Hindlimb muscle (tissue), 1 donor: ENCODE measurements at places on chromosomes 1 and 21.

DNA sequence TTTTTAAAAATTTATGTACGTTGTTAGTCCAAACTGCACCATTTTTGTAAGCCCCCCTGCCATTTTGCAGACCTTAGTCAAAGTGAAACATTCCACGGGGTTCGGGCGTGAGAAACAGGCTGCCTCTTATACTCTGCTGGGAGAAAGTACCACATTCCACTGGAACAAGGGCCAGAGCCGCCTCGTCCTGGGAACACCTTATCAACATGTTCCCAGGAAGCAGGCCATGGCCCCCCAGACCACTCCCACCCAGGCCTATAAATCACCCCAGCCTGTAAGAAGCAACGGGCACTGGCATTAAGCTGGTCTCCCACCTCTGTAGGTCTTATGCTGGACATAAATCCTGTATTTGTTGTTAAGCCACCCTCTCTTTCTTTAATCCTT lies 854 bp upstream of the ZRANB2 start:
- no peak for DNase-seq

DNA sequence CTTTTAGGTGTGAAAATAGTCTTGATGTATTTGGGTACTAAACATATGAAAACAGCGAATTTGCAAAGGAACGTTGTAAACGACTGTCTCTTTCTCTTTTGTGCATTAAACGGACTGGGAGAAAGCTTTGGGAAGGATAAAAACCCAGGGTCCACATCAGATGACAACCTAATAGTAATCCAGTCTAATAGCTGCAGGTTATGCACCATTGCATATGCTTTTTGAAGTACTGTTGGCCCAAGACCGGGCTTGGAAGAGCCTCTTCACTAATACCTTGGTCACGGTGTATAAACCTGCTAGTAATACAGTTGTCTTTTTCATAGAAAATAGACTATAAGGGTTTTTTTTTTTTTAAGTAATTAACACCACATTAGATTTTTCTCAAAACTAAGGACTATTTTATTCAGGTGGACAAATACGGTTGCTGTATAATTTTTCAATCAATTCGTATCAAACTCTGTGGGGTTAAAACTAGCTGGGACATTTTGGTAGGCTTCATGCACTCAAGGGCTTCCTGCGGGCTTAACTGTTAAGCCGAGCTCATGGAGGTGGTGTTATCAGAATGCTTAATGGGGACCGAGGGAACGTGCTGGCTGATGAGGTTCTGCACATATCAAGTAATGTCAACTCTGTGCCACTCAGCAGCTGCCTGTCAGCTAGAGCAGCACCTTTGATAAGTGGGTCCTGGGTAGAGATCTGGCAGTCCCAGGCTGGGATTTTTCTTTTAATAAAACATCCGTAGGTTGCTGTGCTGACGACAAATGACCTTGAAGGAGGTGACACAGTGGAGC lies 2.1 kb downstream of the RYR2 start:
- no peak for DNase-seq

DNA sequence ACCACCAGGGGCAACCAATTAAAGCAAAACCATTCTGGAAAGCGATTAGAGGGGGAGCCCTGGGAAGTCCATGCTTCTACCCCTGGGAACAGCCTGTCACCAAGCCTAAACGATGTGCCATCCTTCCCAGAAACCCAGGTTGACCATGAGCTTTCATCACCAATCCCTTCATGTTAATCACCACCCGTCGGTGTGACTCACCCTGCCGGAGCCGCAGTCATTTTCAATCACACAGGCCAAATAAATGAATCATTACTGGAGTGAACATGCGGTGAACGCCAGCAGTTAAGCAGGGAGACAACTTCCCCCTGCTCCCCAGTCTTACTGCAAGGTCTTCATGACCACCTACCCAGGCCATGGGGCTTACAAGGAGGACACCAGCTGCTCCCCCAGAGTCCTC lies 308.8 kb downstream of the AJAP1 start:
- DNase-seq = no peak

- DNase-seq = no peak
These were observed 260.0 kb downstream of the FMN2 start for GRCh38 chr1:240351690-240352089.

DNA sequence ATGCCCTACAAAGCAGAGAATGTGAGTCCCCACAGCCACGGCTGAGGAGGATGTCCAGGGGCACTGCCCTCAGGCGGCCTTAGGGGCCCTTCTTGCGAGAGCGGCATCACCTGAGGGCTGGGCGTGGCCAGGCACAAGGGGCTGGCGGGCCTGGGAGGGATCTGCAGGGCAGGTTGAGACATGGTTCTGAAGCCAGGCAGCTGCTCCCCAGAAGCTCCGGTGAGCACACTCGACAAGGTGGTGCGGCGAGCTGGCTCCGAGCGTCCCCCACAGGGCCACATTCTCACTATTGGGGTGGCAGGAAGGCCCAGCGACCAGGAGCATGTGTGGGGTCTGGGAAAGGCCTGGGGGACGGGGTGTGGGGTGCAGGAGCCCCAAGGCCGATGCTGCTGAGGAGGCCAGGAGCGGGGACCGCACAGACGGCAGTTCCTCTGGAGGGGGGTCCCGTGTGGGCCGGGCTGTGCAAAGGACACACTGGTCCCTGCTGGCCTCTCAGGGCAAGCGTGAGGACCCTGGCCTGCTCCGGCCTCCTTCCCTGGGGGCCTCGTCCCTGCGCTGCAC lies 47.2 kb downstream of the MORN1 start:
- DNase-seq = no peak

DNA sequence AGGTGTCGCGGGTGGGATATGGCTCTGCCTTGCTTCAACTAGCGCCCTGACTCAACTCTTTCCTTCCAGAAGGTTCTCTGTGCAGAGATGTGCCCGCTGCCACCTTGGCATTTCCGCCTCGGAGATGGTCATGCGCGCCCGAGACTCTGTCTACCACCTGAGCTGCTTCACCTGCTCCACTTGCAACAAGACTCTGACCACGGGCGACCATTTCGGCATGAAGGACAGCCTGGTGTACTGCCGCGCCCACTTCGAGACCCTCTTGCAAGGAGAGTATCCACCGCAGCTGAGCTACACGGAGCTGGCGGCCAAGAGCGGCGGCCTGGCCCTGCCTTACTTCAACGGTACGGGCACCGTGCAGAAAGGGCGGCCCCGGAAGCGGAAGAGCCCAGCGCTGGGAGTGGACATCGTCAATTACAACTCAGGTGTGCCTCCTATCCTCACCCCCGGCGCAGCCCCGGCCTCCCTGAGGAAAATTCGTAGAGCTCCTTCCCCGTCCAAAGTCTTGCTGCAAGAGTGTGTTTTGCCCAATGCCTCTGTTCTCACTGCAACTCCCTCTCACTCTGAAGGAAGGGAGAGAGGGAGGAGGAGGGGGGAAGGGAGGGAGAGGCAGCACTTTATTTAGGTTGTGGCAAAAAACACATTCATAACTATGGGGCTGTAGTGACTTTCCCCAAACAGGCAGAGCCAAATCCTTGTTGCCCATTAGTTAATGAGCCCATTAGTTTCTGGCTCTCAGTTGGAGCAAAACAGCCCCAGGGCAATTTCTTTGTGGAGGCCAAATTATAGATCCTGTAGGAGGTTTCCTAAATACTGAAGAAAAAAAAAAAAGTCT lies 4.3 kb downstream of the LHX9 start:
- DNase-seq = no peak

GRCh38 chr1:44566281-44567046 lies 107.8 kb downstream of the TMEM53 start:
- DNase-seq = no peak

DNA sequence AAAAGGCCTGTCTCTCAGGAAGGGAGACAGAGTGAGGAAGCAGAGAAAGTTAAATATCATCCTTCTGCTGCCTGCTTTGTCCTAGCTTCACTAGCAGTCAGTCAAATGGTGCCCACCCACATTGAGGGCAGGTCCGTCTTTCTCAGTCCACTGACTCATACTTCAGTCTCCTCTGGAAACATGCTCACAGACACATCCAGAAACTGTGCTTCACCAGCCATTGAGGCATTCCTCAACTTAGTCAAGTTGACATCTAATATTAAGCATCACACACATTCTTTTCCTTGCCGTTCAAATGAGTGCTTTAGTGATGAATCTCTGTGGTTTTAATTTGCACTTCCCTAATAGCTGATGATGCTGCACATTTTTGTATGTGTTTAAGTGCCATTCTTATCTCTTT lies 777.8 kb upstream of the PRMT6 start:
- no peak for DNase-seq

DNA sequence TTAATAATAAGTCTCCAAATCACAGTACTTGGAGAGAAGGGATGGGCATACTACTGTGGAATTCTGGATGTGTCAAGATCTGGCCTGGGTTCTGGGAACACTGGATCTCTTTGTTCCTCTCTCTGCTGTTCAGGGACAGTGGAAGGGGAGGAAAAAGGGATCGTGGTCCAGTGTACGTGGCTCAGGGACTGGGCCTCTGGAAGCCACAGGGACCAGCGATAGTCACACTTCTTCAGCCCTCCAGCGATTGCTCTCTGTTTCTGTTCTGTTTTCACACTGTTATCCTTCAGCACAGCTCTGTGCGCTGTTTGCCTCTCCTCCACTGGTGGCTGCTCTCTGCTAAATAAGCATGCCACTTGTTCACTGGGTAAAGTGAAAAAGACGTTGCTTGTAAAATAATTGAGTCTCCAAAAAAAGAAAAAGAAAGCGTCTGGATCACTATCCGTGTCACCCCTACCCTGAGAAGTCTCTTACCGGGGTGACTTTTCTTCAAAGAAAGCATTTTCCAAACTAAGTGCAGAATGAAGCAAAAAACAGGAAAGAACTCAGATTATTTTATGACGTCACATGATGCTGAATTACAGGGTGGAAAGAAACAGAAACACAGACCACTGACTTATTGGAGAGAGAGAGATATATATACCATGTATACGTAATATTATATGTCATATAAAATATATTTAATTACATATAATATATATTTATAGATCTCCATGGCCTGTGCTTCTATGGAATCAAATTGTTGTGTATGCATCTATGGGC lies 279.4 kb downstream of the RGS7 start:
- no peak for DNase-seq

GRCh38 chr1:6259491-6260362 lies 1.2 kb downstream of the GPR153 start:
- peak; percentile 73 for DNase-seq

DNA sequence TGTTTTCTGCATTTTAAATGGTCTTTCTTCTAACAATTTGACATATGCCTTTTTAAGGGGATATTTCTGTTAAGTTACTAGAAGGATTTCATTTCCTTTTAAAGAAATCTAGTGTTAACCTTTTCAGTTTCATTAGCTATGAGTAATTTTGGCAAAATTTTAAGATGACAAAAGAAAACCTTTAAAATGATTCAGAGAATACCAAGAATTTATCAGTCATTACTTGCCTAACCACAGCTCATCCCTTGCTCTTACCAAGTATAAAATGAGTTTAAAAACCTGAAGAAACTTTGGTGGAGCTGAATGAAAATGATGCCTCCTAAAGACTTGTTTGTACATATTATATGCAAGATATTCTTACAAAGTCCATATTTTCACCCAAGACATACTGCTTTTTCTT lies 101.7 kb downstream of the NEK7 start:
- no peak for DNase-seq

DNA sequence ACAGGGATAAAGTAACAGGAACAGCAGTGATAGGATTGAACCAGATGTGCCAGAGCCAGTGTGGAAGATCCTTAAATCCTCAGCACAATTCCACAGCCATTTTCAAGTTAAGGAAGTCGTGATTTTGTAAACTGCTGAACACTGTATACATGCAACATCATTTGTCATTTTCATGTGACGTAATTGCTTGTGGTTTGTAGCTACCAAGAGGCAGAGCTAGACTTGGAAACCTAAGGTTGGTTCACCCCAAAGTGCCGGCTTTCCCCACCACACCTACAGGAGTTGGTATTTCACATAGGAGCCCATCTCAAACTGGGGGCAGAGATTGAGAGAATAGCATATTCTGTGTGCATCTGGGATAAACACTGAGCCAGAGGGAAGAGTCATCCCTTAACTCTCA lies 113.9 kb downstream of the CAPN8 start:
- DNase-seq = no peak

- peak; percentile 63 for DNase-seq
These were observed 129.2 kb downstream of the RGS21 start for GRCh38 chr1:192445839-192446489.

GRCh38 chr1:201362906-201363305 lies 14.6 kb downstream of the TNNT2 start:
- no peak for DNase-seq

DNA sequence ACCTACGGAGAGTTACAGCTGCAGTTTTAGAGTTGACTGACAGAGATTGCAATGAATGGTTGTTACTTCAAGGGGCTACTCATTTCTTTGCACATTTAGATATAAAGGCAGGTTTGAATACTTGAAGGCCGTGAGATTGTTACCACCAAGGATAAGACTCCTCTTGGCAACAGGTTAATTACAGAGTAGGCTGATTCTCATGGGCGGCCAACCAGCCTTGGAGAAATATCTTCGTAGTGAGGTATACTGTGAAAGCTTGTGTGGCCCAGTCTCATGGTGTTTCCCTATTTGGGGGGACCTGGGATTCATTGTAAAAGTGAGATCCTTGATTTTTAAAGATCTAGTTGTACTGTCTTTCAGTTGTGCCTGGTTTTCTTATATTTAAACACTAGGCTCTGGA lies 103.2 kb upstream of the OLFM3 start:
- no peak for DNase-seq

- DNase-seq = no peak
These were observed 113.7 kb upstream of the WARS2 start for GRCh38 chr1:119254067-119254720.

DNA sequence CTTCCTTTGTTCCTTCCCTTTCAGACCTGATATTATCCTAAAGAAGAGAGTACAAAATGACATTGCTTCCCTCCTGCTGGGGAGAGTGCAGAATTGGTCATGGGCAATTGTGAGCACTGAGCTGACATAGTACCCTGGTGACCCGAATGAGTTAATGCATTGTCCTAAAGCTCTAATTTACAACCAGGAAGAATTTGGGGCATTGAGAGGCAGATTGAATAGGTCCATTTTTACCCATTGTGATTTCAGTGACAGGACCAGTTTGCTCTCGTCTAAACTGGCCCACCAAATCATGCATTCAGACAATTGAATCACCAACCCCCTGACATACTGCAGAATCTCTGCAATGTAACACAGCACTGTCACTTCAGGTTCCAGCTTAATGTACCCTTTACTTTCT lies 497.4 kb downstream of the DPYD start:
- DNase-seq = no peak

DNA sequence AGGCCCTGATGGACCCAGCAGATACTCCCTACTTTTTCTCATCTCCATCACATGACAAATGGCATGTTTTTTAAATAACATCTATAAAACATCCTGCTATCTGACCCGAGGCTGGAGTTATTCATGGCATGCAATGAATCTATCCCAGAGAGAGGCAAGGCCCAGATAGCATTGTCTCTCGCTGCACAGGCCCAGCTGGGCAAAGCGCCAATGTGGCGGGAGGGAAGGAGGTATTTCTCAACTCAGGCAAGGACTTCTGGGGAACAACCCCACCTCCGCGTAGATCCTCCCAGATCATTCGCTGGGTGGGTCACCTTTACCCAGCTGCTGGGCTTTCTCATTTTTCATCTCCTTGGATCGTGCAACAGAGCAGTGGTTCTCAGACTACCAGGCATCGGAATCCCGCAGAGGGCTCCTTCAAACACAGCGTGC lies 59.8 kb downstream of the ERG start:
- DNase-seq = no peak

- no peak for DNase-seq
These were observed 46.2 kb downstream of the DYRK1A start for GRCh38 chr21:37412603-37413360.
